ENCODE measurements at places on chromosomes 4 and X.

DNA sequence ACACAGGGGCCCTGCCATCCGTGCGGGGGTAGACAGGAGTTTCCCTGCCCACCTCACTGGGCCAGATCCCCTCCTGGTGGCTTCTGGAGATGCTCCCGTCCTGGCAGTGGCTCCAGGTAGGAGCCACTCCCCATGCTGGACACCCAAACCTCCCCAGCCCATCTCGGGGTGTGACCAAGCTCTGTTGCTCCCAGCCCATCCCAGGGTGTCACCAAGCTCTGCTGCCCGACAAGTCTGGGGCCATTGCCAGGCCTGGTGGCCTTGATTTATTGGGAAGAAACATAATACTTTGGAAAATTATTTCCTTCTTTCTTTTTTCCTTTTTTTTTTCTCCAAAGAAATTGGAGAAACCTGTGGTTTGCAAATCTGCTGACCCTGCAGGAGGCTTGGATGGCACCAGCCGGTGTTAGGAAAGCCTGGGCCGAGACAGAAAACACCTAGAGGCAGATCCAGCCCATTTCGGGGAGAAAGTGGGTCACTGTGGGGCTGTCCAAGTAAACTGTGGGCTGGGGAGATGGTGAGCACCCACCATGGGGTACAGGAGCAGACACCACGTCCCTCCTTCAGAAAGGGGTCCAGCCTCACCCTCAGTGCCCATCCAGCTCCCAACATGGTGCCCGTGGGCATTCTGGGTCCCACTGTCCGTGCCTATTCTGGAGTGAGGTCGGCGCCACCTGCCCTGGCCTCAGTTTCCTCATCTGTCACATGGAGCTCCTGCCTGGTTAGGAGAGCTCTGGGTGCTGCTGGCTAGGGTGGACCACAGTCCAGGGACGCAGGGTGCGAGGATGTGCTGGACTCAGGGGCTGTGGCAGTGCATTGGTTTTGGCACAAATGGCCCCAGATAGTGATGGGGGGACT lies 59.4 kb upstream of the ADRA2C start:
- DNase-seq, result no peak

DNA sequence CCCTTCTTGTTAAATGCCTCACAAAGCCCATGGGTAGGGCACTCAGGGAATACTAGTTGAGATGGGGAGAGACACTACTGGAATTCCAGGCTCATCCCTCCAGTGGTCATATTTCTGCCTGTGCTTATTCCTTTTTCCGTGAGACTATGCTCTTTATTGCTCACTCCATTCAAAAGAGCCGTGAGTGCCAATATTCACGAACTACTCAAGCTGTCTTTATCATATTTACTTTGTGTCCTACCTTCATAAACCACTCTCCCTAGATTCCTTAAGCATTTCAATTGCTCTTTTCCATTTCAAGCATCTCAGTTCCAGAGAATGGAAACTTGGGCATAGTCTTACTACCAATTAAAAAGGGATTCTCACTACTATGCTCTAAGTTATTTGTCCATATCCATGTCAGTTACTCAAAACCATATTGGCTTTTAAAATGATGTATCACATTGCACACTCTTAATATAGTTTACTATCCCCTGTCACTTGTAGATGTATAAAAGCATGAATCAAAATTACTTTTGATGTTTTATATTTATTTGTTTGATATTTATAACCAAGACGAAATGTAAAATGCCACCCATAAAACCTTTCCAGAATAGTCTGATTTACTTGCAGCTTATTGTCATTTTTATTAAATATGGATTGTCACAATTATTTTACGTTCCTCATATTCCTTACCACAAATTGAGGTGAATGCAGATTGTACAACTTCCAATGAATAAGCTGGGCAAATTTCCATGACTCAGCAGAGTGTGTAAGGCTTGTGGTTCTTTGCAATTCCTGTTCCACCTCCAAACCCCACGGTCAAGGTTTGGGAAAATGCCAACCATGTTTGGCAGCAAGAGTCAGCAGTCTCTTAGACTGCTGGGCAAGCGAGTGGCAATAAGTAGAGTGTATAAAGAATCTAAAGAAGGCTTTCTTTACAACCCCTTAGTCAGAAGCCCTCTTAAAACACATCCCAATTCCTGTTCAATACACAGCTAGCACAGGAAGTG lies 24.4 kb downstream of the ENOX2 start:
- no peak for DNase-seq

GRCh38 chrX:86002076-86002896 lies 45.1 kb downstream of the CHM start:
- DNase-seq, result no peak

DNA sequence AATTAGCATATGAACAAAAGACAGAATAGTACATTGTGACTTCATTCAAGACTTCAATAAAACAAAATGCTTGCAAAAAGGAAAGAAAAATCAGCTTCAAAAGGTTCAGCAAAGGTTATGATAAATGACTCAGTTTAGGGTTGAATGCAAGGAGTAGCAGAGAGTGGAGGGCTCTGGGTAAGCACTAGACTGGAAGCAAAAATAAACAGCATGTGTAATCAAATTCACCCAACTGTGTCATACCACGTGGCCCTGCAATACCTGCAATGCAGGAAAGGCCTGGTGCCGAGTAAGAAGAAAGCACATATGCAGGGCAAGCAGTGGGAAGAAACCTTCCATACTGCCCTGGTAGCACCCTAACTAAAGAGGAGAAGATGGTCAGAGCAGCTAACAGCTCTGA lies 88.7 kb downstream of the ATP11C start:
- DNase-seq, result no peak

DNA sequence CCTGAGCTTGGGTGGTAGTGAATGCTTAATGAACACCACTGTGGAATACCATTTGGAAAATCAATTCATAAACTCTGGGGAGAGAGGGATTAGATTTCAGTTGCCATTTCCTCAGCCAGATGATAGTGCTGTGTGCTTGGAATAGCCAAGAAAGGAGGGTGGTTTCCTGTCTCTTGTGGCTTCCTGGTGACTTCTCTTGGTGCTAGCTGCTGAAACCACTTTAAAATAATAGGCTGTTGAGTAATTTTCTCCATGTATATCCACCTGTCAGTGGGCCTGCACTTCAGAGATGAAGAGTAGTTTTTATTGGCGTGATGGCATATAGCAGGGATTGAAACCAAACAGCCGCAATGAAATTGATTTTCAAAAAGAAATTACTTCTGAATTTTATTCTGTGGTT lies 11.8 kb downstream of the EDA start:
- no peak for DNase-seq

GRCh38 chr4:127327491-127327890 lies 305.3 kb upstream of the INTU start:
- no peak for DNase-seq

- DNase-seq, result no peak
These were observed 22.4 kb upstream of the F9 start for GRCh38 chrX:139508099-139508498.

DNA sequence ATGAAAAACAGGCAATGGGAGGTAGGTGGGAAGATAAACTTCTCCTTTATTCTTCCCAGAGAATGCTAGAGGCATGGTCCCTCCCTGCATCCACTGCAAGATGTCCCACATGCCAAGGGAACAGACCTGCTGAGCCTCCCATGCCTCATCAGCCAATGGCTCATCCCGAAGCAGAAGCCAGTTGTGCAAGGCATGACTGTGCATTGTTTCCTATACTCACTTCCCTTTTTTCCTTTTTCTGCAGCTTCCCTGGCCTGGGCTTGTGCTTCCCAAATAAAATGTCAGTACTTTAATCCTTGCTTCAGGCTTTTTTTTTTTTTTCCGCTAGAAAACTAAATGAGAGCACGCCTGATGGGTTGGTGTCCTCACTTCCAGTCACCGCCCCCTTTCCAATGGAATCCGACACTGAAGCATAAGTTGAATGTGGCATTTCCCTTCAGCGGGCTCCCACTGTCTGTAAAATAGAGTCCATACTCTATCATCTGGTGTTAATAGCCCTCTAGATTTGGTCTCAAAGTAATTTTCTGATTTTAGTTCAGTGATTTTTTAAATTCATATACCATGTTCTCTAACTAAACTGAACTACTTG lies 239.0 kb upstream of the JADE1 start:
- no peak for DNase-seq

DNA sequence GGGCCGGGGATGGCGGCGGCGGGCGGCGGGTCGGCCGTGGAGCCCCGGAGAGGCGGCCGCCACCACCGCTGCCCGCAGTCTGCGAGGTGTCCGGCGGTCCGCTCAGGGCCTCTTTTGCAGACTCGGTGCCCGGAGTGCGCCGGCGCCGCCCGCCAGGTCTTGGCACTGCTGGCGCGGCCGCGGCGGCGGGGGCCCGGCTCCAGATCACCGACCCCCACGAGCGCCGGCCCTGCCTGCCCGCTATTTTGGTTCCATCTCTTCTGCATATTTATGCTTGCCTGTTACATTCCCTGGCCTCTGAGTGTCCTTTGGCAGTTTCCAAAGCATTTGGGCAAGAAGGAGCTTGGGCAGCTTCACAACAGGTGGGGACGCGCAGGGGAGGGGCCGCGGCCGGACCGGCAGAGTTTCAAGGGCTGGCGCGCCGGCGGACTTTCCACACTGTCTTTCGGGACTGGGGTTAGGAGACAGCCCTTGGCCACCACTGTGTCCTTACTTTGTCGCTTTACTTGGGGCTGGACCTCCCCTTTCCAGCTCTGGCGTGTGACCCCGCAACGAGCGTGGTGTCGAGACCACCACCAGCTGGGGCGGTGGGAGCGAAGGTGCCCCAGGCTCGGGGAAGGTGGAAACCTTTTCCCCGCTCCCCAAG lies 668 bp upstream of the TAPT1 start:
- DNase-seq, result no peak

Data from NCI-H1694 (cell line).